ENCODE measurements at places on chromosomes 2 and 18. TPM values are rescaled to one million over a fixed set of nuclear protein-coding genes. Genes with fewer than 3 reads are reported as not detected.

DNA sequence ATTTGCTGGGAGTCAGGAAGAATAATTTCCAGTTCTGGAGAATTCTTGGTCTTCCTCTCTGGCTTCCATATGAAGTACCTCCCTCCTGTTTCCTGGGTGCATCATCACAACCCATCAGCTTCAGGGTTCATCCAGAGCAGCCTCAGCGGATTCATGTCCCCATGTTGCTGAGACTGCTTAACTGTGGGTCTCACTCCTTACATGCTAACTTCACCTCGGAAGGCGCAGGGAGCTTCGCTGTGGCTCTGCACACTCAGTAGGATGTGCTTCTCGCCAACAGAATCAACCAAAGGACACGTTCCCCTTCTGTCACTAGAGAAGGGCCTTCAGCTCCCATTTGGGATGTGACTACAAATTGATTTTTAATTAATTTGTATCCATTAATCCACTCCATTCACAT lies 24.2 kb downstream of the FBLN7 start:
- no peak for DNase-seq
- no peaks in the 10 kb centered on the region for H3K27me3 ChIP-seq
- H3K27ac ChIP-seq: no peak overlapping the region

DNA sequence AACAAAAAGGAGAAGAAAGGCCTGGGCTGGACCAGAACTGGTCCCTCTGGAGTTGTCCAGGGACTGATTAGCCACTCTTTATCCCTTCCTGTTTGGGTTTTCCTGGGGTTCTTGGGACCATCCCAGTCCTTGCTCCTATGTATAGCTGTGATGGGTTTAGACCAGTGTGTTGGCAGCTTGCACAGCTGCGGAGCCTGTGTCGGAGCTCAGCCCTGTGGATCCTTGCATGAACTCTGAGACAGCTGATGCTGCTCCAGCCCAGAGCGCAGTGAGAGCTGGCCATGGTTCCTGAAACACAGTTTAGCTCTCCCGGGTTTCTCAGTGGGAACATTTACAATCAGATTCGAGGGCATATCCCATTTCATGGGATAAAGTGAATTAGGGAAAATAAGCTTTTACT lies 16.9 kb downstream of the IMPA2 start:
- H3K36me3 ChIP-seq: no peaks in the 10 kb centered on the region
- no peaks in the 10 kb centered on the region for H3K27me3 ChIP-seq
- H3K27ac ChIP-seq: no peak overlapping the region
- H3K4me1 ChIP-seq: no peaks in the 10 kb centered on the region
- no peak for DNase-seq

The YIPF4 gene
- 44.5 TPM for total RNA-seq

The DYSF gene
- total RNA-seq: 3.0 TPM

DNA sequence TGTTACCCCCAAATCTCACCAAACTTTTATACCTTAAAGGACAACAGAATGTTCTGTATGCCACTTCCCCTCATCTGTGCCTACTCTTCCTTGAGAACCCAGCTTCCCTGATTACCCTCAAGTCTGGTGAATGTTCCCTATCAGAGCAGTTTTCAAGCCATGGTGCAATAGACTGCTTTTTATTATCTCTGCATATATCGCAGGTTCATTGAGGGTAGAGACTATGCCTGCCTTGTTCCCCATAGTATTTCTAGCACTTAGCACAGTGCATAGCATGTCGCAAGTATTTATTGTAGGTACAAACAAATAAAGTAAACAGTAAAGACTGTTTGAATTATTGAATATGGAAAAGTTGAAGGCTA lies 146.6 kb downstream of the HAUS1 start:
- H3K36me3 ChIP-seq: no peaks in the 10 kb centered on the region
- DNase-seq: no peak
- peak overlapping the region; percentile 79 for H3K27ac ChIP-seq
- H3K27me3 ChIP-seq: no peaks in the 10 kb centered on the region
- peaks cover 4% of the 10 kb centered on the region for H3K4me1 ChIP-seq

DNA sequence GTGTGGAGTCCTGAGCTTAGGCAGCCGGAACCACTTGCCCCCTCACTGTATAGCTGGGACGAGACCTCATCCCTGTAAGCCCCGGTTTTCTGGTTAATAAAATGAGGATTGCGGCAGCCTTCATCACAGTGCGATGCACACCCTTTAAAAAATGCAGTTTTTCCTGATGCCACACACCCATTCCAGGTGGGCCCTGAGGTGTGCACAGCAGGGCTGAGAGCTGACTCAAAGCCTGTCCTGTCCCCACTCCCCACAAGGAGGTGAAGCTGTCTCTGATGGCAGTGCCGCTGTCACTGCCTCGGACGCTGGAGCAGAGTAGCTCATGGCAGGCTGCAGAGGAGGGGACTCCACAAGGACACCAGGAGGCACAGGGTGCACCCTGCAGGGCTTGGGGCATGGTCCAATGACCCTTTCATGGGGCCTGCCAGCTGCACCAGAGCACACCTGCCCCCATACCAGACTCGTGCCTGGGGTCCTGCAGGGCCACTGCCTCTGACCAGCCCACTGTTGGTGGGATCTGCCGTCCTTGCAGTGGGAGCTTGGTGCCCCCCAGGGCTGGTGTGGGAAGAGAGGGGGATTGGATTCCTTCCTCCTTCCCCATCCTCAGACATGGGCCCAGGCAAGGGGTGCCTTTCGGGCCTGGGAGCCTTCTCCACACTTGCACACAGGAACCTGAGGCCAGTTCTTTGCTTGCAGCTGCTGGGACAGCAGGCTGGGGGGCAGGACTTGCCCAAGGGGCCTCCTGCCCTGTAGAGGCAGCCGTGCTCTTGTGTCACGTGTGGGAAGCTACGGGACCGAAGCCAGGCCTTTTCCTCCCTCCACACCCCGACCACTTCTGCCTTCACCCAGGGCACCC lies 22.8 kb downstream of the GPC1 start:
- DNase-seq: no peak
- peaks cover 5% of the 10 kb centered on the region for H3K4me1 ChIP-seq

DNA sequence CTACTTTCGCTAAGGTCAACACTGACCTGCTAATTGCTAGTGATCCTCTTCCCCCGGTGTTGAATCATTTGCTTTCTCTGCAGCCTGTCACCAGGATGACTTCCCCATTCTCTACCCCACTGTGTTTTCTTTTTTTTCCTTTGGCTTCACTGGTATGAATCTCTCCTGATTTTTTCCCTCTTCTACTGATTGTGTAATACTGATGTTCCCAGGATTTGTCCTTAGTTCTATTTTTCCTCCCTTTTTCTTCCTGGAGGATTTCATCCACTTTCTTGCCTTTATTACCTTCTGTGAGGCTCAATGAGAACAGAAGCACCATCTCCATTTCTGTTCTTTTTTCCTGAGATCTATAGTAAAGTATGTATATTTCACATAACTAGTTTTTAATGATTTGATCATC lies 14.1 kb upstream of the MSH2 start:
- no peak overlapping the region for H3K27ac ChIP-seq
- no peak for DNase-seq
- H3K4me3 ChIP-seq: no peak overlapping the region
- H3K4me1 ChIP-seq: no peaks in the 10 kb centered on the region
- H3K27me3 ChIP-seq: no peaks in the 10 kb centered on the region

DNA sequence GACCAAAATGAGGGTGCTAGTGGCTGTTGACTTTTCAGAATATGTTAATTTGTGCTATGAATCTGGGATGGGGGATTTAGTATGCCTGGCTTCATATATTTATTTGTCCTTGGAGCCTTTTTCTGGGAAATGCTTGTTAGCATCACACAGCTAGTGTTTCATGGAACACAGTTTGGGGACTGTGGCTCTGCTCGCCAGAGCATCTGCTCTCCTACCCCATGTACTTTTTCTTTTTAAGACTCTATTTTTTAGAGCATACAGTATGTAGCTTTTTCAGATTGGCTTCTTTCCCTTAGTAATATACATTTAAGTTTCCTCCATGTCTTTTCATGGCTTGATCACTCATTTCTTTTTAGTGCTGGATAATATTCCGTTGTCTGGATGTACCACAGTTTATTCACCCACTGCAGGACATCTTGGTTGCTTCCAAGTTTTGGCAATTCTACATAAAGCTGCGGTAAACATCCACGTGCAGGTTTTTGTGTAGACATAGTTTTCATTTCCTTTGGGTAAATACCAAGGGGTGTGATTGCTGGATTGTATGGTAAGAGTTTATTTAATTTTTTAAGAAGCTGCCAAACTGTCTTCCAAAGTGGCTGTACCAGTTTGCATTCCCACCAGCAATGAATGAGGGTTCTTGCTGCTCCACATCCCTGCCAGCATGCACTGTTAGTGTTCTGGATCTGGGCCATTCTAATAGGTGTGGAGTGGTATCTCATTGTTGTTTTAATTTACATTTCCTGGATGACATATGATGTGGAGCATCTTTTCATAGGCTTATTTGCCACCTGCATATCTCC lies 44.1 kb downstream of the EFR3B start:
- H3K36me3 ChIP-seq: no peaks in the 10 kb centered on the region
- no peaks in the 10 kb centered on the region for H3K27me3 ChIP-seq
- H3K4me3 ChIP-seq: no peak overlapping the region
- no peaks in the 10 kb centered on the region for H3K4me1 ChIP-seq
- H3K27ac ChIP-seq: no peak overlapping the region

The CD207 gene
- total RNA-seq: not detected

- DNase-seq: peak; percentile 43
- no peak overlapping the region for H3K27ac ChIP-seq
- no peak overlapping the region for H3K4me3 ChIP-seq
- no peaks in the 10 kb centered on the region for H3K4me1 ChIP-seq
- H3K27me3 ChIP-seq: no peaks in the 10 kb centered on the region
Observed at GRCh38 chr18:9612215-9612830, 2.0 kb downstream of the PPP4R1 start.

GRCh38 chr2:3476985-3477327 lies 42.4 kb downstream of the ADI1 start:
- DNase-seq: no peak
- no peaks in the 10 kb centered on the region for H3K27me3 ChIP-seq
- H3K27ac ChIP-seq: no peak overlapping the region
- H3K36me3 ChIP-seq: no peaks in the 10 kb centered on the region

DNA sequence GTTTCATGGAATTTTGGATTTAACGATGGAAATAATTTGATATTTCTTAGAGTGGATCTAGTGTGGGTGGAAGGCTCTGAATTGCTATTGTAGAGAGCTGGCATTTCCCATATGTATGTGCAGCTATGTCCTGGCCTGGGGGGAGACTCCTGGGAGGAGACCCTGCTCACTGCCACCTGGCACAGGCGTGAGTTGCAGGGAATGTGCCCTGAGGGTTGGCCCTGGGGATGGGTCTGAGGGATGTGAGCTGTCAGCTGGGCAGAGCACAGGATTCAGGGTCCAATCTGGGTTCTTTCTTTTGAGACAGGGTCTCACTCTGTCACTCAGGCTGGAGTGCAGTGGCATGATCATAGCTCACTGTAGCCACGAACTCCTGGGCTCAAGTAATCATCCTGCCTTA lies 120.2 kb downstream of the CLIP4 start:
- H3K36me3 ChIP-seq: no peaks in the 10 kb centered on the region
- H3K27ac ChIP-seq: no peak overlapping the region
- H3K4me1 ChIP-seq: no peaks in the 10 kb centered on the region
- no peak for DNase-seq
- no peaks in the 10 kb centered on the region for H3K27me3 ChIP-seq

DNA sequence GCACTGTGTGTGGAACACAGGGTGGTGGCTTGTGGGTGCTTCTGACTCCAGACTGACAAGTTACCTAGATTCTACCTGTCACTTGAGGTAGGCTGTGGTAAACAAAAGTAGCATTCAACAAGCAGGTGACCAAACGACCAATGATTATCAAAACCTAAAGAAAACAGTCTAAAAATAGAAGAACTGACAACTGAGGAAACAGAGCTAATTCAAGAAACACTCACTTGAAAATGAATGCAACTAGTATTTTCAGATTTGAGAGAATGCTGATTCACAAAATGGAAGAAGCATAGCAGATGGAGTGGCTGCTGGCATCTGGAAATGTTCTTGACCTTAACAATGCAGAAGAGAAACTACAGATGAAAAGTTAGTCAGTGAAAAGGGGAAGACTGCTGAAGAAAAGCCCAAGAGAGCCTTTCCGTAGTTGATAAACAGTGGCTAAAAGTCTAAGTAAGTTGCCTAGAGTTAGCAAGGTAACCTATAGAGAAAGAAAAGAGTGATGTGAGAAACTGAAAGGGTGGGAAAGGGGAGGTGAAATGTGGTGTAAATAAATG lies 170.4 kb downstream of the NCK2 start:
- no peaks in the 10 kb centered on the region for H3K36me3 ChIP-seq
- no peaks in the 10 kb centered on the region for H3K27me3 ChIP-seq
- H3K4me3 ChIP-seq: no peak overlapping the region
- H3K4me1 ChIP-seq: no peaks in the 10 kb centered on the region
- no peak for DNase-seq

DNA sequence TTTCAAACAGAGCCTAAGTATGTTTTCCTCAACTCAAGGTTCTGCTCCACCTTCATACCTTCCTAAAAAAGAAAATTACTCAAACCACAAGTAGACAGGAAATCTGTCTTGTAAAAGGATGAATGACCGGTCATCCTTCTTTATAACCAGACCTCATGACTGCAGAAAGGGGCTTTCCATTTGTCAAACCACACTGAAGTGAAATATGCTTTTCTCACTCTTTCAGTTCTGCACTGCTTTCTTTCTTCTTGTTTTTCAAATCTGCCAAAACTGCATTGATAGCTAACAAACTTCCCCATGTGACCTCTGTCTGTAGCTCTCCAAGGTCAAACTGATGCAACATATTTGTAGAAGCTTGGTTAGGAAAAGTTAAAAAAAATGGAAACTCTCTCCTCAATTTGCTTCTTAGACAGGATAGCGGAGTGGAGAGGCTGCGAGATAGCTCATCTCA lies 308.9 kb upstream of the CCDC68 start:
- peaks cover 5% of the 10 kb centered on the region for H3K4me1 ChIP-seq
- H3K27ac ChIP-seq: peak overlapping the region; percentile 63
- H3K36me3 ChIP-seq: no peaks in the 10 kb centered on the region
- no peak for DNase-seq
- no peak overlapping the region for H3K4me3 ChIP-seq

GRCh38 chr18:27712066-27712465 lies 464.9 kb downstream of the CDH2 start:
- H3K4me3 ChIP-seq: no peak overlapping the region
- no peak for DNase-seq
- no peak overlapping the region for H3K27ac ChIP-seq
- no peaks in the 10 kb centered on the region for H3K4me1 ChIP-seq
- no peaks in the 10 kb centered on the region for H3K27me3 ChIP-seq

The BMP10 gene
- total RNA-seq: not detected

GRCh38 chr2:86439879-86440630 lies 1.1 kb upstream of the KDM3A start:
- H3K4me3 ChIP-seq: no peak overlapping the region
- H3K27ac ChIP-seq: peak overlapping the region; percentile 99

- DNase-seq: no peak
- H3K4me3 ChIP-seq: no peak overlapping the region
- H3K27me3 ChIP-seq: no peaks in the 10 kb centered on the region
- no peaks in the 10 kb centered on the region for H3K36me3 ChIP-seq
Observed at GRCh38 chr2:134932864-134933526, 14.4 kb downstream of the CCNT2 start.

GRCh38 chr2:69619725-69620124 lies 23.8 kb downstream of the AAK1 start:
- no peaks in the 10 kb centered on the region for H3K27me3 ChIP-seq
- peaks cover 6% of the 10 kb centered on the region for H3K4me1 ChIP-seq
- no peaks in the 10 kb centered on the region for H3K36me3 ChIP-seq
- H3K27ac ChIP-seq: no peak overlapping the region
- no peak for DNase-seq

Data from breast epithelium (tissue), 4 donors.